H7 (cell line): ENCODE measurements at places on chromosomes 1 and 21. TPM values are rescaled to one million over a fixed set of nuclear protein-coding genes. Genes with fewer than 3 reads are reported as not detected.

- no peak for DNase-seq
Measured at GRCh38 chr1:209041927-209042326, 541.6 kb upstream of the CAMK1G start.

GRCh38 chr1:83776913-83777757 is 221.8 kb downstream of the TTLL7 start:
- no peak for DNase-seq

- DNase-seq, result no peak
Measured at GRCh38 chr1:160086456-160086892, 5.1 kb downstream of the KCNJ9 start.

DNA sequence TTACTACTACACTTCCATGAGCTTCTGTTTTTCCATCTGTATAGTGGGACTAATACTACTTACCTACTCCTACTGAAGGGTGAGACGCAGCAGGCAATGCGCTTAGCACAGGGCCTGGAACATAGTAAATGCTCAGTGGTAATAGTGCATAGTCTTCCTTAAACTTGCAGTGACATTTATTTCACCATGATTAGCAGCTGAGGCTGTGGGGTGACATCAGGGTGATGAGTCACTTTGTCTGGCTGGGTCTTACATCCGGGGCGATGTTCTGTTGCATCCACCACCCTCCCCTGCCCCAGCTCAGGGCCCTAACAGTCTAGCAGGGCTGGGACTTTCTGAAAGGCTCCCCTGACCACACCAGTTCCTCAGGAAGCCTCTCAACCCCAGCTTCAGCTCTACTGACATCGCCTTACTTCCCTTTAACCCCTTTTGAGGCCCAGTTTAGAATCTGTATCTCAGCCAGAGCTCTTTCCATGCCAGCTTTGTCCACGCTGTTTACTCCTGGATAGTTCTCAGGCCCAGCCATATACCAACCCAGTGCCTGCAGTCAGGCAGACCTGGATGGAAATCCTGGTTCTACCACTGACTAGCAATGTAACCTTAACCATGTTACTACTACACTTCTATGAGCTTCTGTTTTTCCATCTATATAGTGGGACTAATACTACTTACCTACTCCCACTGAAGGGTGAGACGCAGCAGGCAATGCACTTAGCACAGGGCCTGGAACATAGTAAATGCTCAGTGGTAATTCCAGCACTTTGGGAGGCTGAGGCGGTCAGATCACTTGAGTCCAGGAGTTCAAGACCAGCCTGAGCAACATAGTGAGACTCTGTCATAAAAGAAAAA is 66.3 kb downstream of the CD58 start:
- no peak for DNase-seq

DNA sequence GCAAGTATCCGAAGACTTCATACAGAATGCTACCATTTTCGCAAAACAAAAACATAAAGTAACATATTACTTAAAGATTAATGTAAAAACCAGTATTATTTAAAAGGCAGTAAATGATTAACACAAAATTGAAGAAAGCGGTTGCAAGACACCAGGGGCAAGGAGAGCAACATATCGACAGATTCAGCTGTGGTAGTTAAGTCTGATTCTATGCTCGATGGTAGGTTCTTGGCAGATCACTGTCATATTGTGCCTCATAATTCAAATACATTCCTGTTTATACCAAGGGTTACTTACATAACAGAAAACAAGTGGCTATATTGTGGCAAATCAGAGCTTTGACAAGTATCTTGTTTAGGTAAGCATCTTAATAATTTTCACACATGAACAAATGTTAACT is 37.7 kb downstream of the NRIP1 start:
- DNase-seq, result no peak

GRCh38 chr1:229664133-229664689 is 38.2 kb downstream of the URB2 start:
- peak; percentile 1 for DNase-seq

GRCh38 chr1:116498789-116499628 is 71.8 kb downstream of the CD58 start:
- peak; percentile 86 for DNase-seq

- no peak for DNase-seq
Measured at GRCh38 chr1:223019256-223019655, 123.8 kb downstream of the TLR5 start.

- no peak for DNase-seq
Measured at GRCh38 chr1:112188611-112189010, 199.1 kb upstream of the KCND3 start.

- DNase-seq, result no peak
Measured at GRCh38 chr1:5601516-5601915, 390.7 kb downstream of the NPHP4 start.

The ITLN1 gene
- total RNA-seq, result not detected in 2 replicates

The HORMAD1 gene
- 0.59 TPM in 1 of 2 replicates, not detected in the other for total RNA-seq

The PGLYRP3 gene
- not detected in 2 replicates for total RNA-seq

The SLC25A34 gene
- 0.70 and 1.7 TPM in 2 replicates for total RNA-seq

The TMPRSS3 gene
- not detected in 2 replicates for total RNA-seq
